ENCODE measurements at places on chromosomes 5 and 9.

GRCh38 chr9:36770025-36770424, 197.3 kb downstream of the MELK start:
- no peak for ATAC-seq

DNA sequence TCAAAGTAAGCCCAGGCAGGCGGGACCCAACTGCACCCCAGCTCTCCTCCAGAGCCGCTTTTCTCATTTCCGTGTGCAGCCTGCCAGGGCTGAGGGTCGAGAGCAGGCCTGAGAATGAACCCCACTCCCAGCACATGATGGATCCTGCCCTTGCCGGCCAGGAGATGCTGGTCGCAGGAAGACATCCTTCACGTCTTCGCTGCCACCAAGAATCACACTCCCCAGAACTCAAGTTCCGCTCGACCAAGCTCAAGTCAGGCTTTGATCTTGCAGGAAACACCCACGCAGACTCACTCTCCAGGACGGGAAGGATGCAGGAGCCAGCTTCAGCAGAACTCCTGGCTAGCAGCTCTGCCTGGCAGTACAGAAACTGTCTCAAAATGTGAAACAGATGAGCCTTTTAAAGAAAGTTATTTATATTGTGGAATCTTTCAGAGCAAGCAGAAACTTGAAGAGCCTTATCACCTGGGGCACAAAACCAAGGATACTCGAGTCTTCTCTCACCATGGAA, 102.4 kb downstream of the ROR2 start:
- ATAC-seq: no peak

DNA sequence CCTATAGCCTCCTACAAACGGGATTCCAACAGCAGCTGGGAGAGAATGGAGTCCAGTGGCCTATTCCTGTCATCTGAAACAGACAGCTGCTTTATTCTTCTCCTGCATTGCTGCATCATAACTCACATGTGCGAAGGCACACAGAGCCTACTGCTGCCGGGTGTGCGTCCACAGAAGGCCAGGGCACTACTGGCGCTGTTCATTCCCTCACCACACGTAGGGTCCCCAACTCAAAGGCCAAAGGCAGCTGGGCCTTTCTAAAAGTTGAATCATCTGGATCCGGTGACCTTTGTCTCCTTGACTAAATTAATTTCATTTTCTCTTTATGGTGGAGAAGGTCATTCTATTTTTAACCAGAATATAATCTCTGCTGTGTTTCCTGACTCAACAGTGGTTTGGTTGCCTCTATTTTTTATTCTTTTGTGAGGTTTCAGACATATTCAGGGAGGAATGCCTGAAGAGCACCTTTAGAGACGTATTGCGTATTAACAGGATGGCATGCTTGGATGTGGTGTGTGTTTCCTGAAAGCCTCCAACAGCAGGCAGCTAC, 10.8 kb upstream of the SPATA24 start:
- ATAC-seq: peak; percentile 30

DNA sequence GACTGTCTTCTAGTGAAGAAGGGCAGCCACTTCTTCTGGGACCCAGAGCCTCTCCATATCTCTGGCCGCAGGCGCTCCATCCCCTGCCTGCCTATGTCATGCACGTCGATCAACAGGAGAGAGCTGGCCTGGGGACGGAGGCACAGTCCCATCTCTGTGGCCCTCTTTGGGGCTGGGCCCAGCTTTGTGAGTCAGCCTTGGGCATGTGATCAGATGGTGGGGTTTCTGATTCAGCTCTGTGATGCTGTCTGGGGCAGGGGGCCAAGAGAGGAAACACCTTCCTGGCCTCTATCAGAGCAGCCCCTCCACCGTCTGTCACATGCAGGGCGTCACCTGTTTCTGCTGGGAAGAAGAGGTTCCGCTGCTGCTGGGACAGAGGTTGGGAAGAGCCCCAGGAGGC, 72.6 kb downstream of the MVB12B start:
- ATAC-seq: no peak

DNA sequence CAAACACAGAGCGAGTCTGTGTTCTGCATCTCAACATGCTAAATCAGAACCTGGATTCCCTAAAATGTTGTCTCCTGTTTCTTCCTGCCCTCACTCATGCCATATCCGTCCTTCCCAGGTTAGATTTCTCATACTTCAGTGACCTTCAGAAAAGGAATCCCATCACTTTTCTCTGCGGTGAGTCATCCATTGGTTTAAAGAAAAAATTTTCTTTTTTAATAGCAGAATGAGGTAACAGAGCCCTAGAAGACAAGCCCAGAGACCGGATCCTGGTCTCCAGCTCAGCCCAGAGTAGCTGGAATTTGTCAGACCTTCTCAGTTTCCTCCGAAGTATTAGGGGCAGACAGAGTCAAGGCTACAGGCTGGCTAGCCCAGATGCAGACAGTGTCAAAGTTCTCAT, 143.2 kb upstream of the DMRT1 start:
- no peak for ATAC-seq

GRCh38 chr5:82405618-82406204, 127.6 kb upstream of the RPS23 start:
- ATAC-seq: peak; percentile 78

DNA sequence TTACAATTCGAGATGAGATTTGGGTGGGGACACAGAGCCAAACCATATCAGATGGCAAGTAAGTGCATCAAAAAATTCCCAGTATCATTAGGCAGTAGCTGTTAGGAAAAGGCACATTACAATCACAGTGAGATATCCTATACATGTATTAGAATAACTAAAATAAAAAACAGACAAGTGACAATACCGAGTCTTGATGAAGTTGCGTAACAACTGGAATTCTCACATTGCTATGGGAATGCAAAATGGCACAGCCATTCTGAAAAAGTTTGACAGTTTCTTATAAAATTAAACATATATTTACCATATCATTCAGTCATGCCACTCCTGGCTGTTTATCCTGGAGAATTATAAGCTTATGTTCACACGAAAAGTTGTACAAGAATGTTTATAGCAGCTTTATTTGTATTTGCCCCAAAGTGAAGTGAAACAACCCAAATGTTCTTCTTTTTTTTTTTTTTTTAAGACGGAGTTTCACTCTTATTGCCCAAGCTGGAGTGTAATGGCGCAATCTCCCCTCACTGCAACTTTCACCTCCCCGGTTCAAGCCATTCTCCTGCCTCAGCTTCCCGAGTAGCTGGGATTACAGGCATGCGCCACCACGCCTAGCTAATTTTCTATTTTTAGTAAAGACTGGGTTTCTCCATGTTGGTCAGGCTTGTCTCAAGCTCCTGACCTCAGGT, 93.1 kb upstream of the TLE1 start:
- no peak for ATAC-seq

DNA sequence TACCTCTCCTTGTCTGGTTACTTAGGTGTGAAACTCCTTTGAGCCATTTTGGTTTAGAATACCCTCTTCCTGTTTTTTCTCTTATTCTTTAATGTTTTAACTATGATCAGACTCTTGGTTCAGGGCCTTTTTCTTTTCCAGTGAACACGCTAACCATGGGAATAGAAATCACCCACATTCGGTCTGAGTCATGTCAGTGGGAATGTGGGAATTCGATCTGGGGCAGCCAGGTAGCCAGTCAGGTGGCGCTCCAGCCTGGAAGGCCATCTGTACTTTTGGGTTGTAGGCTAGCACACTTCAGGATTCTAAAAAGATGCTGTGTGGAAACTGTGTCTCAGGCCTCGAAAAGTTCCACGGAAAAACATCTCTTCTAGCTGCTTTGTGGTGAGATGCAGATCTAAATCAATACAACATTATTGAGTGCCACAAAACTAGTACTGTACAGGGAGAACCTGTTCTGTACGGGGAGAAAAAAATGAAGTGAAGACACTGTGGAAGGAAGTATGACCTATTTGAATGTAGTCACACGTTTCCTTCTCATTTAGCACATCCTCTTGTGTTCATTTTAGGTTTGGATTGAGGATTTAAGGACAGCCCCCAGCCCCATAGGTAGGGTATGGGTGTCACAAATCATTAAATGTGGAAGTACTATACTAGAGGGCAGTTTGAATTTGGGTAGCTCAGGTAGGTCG, 36.4 kb downstream of the SNX30 start:
- ATAC-seq: no peak

DNA sequence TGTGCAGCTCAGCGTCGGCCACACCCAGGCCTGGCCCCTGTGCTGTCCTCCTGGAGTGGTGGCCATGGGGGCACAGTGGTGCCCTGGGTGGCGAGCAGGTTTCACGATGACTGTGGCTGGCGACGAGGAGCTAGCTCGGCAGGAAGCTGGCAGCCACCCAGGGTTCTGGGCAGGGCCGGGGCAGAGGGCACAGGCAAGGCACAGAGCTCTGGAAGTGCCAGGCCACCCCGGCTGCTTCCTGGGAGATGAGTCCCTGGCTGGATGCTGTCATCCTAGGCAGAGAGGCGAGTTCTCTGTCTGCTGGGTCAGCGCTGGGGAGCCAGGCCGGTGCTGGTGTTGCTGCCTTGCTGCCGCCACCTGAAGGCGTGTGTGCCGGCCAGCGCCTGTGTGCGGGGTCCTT, 51.7 kb downstream of the RXRA start:
- ATAC-seq: peak; percentile 55

- no peak for ATAC-seq
Measured at GRCh38 chr5:118918232-118918631, 70.1 kb downstream of the DTWD2 start.

GRCh38 chr9:93415176-93415690, 36.3 kb upstream of the FAM120A start:
- no peak for ATAC-seq

DNA sequence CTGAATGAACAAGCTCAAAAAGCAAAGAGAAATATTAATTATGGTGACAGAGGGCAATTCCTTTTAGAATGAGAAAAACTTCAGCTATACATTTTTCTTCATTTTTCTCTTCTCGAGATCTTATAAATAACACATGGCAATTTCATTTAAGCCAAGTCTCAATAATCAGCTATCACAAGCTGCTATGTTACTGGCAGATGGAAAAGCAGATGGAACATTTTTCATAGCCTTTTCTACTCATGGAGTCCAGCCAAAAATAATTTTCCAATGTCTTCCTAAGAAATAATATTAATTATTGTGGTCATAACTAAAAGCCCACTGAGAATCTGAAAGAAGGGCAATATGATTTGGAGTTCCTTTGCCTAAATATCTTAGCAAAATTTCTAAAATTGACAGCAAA, 35.6 kb downstream of the SKIC3 start:
- ATAC-seq: no peak
